ENCODE measurements at places on chromosomes 13 and 19.

GRCh38 chr13:63731896-63732295 is 2316.2 kb upstream of the PCDH20 start:
- DNase-seq = no peak

DNA sequence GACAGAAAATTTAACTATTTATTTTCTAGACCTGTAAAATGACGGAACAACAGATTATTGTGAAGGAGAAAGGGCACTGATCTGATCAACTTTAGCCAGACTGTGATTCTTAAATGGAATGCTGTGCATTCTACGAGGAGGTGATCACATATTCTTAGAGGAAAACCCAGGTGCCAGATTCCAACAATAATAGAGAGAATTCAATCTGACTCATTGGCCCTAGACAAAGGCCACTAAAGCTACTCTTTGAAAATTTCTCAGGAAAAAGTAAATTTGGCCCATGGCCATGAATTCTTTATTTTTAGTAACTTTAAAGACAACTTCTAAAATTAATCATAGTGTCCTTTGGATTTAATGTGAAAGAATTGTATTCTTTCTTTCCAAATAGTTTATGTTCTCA is 58.6 kb upstream of the POSTN start:
- peak; percentile 20 for DNase-seq

GRCh38 chr13:70985371-70985770 is 877.1 kb upstream of the KLHL1 start:
- DNase-seq = no peak

GRCh38 chr13:113981611-113982295 is 7.9 kb upstream of the C13orf46 start:
- no peak for DNase-seq

Data from AG08395 (cell line).